Foreskin melanocyte (primary cell): ENCODE measurements at places on chromosomes 11 and 22.

- no peak for DNase-seq
Measured at GRCh38 chr11:111367411-111368284, 11.4 kb downstream of the POU2AF1 start.

- DNase-seq = no peak
Measured at GRCh38 chr11:30985536-30985935, 384.0 kb downstream of the DCDC1 start.

DNA sequence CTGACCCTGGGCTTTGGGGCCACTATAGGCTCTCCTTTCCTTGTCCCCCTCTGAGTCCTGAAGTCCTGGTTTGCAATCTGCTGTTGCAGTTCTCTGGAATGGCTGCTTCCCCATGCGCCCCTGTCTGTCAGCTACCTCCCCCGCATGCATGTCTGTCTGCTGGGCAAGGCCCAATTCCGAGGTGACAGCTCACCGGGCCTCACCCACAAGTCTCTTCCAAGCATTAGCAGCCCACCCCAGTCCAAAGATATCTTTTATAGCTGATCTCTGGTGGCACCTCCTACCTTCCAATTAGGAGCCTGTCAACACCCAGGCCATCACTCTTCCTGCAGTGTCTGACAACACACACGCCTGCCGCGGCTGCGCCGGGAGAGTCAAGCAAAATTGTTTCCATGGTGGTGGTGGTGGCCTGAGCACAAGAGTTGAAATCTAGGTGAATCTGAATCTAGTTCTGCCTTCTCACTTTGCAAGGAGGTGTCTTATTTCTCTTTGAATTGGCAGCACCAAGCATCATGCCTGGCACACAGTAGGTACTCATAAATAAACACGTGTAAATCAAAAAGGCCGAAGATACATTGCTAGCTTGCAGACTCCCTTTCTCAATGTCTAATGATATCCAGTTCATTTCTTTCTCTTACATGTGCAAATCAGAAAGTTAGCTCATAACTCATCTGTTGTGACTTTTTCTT, 1.2 kb upstream of the LMO2 start:
- no peak for DNase-seq

DNA sequence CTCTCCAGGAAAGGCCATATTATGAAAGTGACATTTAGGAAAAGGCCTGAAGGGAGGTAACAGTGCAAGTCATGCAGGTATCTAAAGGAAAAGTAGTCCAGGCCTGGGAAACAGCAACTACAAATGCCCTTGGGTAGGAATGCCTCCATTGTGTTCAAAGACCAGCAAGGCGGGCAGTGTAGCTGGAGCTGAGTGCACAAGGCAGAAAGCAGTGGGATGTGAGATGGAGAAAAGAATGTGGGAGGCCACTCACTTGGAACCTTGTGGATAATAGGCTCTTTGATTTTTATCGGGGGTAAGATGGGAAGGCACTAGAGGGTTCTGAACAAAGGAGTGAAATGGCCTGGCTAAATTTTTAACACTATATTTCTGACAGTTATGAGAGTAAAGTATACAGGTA, 188.6 kb downstream of the PGR start:
- DNase-seq = peak; percentile 54

DNA sequence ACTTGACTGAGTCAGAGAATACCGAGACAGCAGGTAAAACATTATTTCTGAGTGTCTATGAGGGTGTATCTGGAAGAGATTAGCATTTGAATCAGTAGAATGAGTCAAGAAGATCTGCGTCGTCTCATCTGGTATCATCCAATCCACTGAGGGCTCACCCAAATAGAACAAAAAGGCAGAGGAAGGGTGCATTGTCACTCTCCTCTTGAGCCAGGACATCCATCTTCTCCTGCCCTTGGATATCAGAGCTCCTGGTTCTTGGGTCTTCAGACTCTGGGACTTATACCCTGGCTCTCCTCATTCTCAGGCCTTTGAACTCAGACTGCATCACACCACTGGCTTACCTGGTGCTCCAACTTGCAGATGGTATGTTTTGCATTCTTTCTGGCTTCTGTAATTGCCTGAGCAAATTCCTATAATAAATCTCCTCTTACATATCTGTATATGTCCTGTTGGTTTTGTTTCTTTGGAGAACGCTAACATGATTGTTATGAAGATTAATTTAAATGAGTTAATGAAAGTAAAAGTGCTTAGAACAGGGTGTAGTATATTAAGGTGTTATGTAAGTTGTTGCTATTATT, 49.3 kb downstream of the ME3 start:
- DNase-seq = no peak

GRCh38 chr22:37012262-37012904, 6.9 kb downstream of the TST start:
- no peak for DNase-seq

DNA sequence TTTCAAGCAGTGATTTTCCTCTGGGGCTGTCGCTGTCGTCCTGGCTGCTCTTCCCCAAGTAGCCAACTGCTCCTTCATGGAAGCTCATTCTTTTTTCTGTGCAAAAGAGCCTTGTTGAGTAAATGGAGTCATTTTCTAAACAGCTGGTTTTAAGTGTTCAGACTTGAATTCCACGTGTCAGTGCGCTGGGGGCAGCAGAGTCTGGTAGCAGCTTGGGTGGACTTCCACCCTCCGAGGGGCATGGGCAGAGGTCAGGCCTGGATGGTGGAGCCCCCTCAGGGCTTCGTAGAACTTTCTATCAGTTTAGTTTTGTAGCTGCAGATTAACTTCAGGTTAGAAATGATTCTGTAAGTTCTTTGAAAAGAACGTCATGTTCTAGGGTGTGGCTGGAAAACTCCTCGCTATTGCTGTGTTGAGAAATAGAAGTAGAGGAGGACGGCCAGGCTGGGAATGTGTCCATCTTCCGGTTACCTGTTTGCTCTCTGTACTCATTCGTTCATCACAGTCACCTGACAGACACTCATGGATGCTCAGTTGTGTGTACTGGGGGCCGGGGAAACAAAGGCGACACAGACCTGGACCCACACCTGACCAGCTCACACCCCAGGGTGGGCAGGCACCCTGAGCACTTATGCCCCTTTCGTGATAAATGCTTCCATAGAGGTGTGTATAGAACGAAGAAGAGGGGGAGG, 270.7 kb downstream of the TBC1D22A start:
- DNase-seq = no peak

GRCh38 chr11:103486604-103487003, 377.4 kb downstream of the DYNC2H1 start:
- DNase-seq = no peak

- DNase-seq = no peak
Measured at GRCh38 chr22:50600967-50601668, 525 bp downstream of the MAPK8IP2 start.

- no peak for DNase-seq
Measured at GRCh38 chr11:32071811-32072210, 19.1 kb upstream of the RCN1 start.

- no peak for DNase-seq
Measured at GRCh38 chr22:21964918-21965484, 12.4 kb upstream of the PPM1F start.

DNA sequence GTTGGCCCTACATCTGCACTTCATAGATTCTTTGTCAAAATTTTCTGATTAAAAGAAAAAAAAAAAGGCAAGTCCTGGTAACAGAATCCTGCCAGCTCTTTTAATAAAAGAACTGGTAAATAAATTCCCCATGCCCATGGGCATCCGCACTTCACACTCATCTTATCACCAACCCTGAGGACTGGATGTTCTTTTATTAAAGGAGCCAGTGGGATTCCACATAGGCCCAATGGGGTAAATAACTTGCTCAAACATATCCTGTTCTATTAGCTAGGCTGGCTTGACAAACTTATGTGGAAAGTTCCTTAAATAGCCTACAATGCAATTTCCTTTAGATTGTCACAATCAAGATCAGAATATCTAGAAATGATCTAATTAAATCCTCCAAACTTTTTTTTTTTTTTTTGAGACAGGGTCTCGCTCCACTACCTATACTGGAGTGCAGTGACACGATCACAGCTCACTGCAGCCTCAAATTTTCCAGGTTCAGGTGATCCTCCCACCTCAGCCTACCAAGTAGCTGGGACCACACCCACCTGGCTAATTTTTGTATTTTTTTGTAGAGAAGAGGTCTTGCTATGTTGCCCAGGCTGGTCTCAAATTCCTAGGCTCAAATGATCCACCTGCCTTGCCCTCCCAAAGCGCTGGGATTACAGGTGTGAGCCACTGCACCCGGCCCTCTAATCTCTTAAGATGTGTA, 380.9 kb downstream of the LARGE1 start:
- no peak for DNase-seq

GRCh38 chr11:77140231-77140851, 12.3 kb downstream of the MYO7A start:
- no peak for DNase-seq

DNA sequence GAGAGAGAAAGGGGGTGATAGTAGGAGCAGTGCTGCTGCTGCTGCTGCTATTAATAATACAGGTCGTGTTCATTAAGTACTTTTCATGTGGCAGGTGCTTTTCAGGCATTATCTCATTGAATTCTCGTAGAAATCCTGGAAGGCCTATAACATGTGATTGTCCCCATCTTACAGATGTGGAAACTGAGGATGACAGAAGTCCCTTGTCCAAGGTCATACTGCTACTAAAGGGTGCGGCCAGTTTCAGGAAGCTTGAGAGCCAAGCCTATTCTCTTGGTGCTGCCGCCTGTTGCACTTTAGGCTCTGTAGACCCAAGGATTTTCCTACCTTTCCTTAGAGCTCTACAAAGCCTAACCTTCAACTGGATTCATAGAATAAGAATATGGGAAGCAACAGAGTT, 193.3 kb downstream of the DBX1 start:
- DNase-seq = no peak

- no peak for DNase-seq
Measured at GRCh38 chr11:119469506-119469905, 46.5 kb upstream of the THY1 start.

- no peak for DNase-seq
Measured at GRCh38 chr22:20773793-20774212, at the start of gene SERPIND1. TSS of gene SERPIND1 (plus strand) at chr22:20774113. CDS start at chr22:20779313, 5,200 bp downstream.

DNA sequence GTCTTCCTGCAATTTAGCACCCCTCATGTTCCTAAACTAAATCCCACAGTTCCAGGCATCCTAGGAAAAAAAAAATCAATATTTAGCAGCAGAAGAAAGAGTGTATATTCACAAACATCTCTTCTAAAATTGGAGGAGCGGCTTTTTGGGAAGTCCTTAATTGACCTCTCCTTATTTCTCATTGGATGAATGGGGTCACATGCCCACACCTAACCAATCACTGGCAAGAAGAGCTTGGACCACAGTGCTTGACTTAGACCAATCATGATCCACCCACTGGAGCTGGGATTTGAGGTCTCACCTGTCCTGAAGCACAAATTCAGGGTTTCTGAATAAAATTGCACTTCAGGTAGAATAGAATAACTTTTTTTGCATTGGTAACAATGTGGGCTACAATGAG, 16.0 kb downstream of the CD44 start:
- no peak for DNase-seq

DNA sequence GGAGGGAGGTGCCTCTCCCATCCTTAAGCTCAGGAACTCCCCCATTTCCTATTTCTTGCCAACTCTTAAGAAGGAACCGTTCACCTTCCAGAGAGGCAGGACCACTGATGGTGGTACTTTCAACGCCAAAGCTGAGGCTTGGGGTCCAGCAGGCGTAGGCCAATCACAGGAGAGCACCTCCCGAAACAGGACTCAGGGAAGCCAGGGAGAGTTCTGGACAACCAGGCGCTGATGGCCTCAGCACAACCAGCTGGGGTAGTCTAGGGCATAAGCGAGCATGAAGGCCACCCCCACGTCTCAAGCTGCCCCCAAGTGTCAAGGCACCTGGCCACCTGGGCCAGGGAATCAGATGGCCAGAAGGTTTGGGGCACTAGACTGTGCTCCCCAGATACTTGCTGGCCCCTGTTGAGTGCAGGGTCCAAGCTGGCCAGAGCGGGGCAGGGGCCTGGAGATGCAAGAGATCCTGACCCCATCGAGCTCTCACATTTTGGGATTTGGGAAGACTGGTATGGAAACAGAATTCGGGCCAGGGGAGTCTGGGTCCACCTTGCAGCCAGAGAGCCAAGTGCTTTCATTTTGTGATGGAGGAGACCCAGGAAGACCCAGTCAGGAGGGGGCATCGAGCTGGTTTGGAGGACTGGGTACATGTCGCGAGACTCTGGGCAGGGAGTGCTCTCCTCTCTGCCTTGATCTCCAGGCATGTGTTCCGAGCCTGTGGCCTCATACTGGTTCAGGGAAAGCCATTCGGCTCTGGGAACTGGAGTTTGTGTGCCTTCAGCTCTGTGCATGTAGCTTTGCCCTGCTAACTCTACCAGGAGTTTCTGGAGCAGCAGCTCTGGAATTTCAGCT, 926 bp downstream of the CD6 start:
- no peak for DNase-seq

DNA sequence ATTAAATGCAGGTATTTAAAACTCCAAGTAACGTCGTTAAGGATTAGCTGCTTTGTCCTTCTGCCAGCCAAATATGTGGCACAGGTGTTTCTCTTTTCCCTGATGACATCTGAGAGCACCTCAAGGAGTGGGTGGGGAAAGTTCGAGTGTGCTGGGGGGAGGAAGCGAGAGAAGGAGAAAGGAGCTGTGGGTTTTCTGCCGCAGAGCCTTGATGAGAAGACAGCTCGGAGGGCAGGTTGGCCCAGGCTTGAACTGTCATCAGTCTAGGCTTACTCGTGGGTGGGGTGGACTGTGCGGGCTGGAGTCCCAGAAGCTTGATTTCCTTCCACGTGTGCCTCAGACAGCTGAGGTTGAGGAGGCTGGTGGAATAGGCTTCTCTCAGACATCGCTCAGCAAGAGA, 15.2 kb upstream of the SORL1-AS1 start:
- no peak for DNase-seq

- no peak for DNase-seq
Measured at GRCh38 chr22:39489094-39490068, 12.7 kb upstream of the MIEF1 start.

GRCh38 chr11:4551346-4551979, 6.5 kb downstream of the OR52M1 start:
- DNase-seq = no peak

DNA sequence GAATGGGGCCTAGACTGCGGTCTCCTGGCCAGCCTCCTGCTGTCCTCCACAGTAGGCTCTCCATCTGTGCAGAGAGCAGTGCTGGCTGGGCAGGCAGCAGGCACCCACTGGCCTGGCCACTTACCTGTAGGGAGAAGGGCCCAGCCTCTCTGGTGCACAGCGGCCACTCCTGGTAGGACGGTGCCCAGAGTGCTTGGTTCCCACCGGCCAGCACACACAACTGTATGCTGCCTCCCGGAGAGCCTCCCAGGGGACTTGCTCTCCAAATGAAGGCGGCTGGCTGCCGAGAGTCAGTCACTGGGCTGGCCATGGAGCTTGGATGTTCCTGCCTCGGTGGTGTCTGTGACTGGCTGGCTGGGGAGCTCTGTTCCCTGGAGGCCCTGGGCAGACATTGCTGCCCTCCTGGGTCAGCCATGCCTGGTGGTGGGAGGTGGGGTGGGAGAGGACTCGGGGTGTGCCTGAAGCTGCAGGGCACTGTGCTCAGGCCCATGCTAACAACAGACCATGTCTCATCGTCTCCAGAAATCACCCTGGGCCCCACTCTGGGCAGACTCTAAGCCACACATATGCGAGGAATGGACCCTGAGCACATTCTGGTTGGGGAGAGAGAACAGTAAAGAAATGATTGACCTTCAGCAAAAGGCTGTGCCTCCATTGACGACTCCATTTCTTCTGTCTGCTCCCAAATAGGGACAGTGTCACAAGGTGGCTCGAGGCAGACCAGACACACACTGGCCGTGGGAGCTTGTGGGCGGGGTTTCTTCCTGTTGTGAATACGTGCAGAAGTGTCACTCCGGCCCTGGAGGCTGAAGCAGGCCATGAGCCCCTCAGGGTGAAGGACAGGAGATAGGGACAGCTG, 350.8 kb downstream of the TBC1D22A start:
- DNase-seq = no peak
